ENCODE measurements at places on chromosomes 11 and 22. TPM values are rescaled to one million over a fixed set of nuclear protein-coding genes. Genes with fewer than 3 reads are reported as not detected.
A peak's percentile ranks its signal among the peaks of the same experiment; 100 is the strongest.

RTN4RL2 gene
- total RNA-seq: 16.1 TPM

OR6T1 gene
- total RNA-seq: not detected

RHOG gene
- 38.6 TPM for total RNA-seq

DNA sequence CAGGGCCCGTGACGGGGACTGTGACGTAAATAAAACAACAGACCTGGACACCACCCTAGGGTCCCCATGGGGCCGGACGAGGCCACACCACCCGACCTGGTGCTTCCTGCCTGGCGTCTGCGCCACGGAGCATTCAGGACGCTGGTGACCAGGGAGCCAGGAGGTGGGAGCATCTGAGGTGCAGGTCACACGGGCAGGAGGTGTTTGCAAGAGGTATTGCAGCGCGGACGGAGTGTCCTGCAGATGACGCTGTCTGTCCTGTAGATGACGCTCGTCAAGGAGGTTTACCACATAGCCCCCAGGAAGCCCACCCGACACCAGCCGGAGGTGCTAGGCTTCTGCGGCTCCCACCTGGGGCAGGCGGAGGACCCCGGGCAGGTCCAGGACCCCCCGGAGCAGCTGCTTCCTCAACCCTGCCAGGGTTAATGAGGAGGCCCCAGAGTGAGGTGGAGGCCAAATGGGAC, 986 bp upstream of the MUC5B start:
- no peaks in the 10 kb centered on the region for H3K36me3 ChIP-seq
- H3K27ac ChIP-seq: no peak overlapping the region

GRCh38 chr11:1508491-1508891, 21.9 kb upstream of the MOB2 start:
- peaks cover 12% of the 10 kb centered on the region for H3K4me1 ChIP-seq
- H3K27me3 ChIP-seq: no peaks in the 10 kb centered on the region
- 0 out of 2 replicates have a peak overlapping the region, but pooled peaks have one; percentile 6 for H3K27ac ChIP-seq
- DNase-seq: no peak
- H3K36me3 ChIP-seq: no peaks in the 10 kb centered on the region
- no peak overlapping the region for H3K4me3 ChIP-seq

GRCh38 chr22:21865041-21865440, 2.4 kb downstream of the MAPK1 start:
- no peaks in the 10 kb centered on the region for H3K27me3 ChIP-seq
- DNase-seq: no peak
- H3K27ac ChIP-seq: no peak overlapping the region
- H3K4me3 ChIP-seq: peak overlapping the region; percentile 93
- no peaks in the 10 kb centered on the region for H3K36me3 ChIP-seq

- H3K27me3 ChIP-seq: no peaks in the 10 kb centered on the region
- no peaks in the 10 kb centered on the region for H3K4me1 ChIP-seq
- no peak for DNase-seq
- no peak overlapping the region for H3K4me3 ChIP-seq
- no peaks in the 10 kb centered on the region for H3K36me3 ChIP-seq
Observed at GRCh38 chr22:47060718-47061117, 298.3 kb downstream of the TBC1D22A start.
